ENCODE measurements at places on chromosomes 5 and 9. TPM values are rescaled to one million over a fixed set of nuclear protein-coding genes. Genes with fewer than 3 reads are reported as not detected.

LTC4S gene
- 22.6 TPM for total RNA-seq

NR5A1 gene
- total RNA-seq, result not detected

N4BP3 gene
- 5.2 TPM for total RNA-seq

ADAMTS19 gene
- total RNA-seq, result not detected

IL7R gene
- total RNA-seq, result 226 TPM

DNA sequence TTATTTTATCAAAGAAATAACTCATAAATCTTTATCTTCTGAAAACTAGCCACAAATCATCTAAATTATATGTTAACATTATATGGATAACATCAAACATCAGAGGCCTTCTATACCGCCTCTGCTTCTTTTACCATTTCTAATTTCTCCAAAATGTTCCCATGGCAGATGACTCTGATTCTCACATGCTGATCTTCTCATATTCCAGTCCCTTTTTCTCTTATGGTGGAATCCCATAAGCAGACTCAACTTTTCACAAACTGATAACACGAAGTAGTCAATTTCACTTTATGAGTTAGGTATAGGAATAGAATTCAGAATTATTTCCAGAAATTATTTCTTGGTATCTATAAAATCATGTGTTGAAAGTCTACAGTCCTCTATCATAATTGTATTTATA, 212.3 kb downstream of the ENC1 start:
- H3K27me3 ChIP-seq, result no peaks in the 10 kb centered on the region
- DNase-seq, result no peak
- no peak overlapping the region for H3K27ac ChIP-seq

- H3K36me3 ChIP-seq, result no peaks in the 10 kb centered on the region
- no peak overlapping the region for H3K4me3 ChIP-seq
- no peak for DNase-seq
- H3K27ac ChIP-seq, result no peak overlapping the region
- no peaks in the 10 kb centered on the region for H3K4me1 ChIP-seq
- H3K27me3 ChIP-seq, result peaks cover 4% of the 10 kb centered on the region
Observed at GRCh38 chr5:163586531-163586956, 81.1 kb downstream of the MAT2B start.

IL31RA gene
- total RNA-seq, result 0.14 TPM

GRCh38 chr5:81154725-81155124, 78.4 kb upstream of the CKMT2 start:
- no peak overlapping the region for H3K4me3 ChIP-seq
- H3K4me1 ChIP-seq, result no peaks in the 10 kb centered on the region
- no peaks in the 10 kb centered on the region for H3K36me3 ChIP-seq
- no peak for DNase-seq
- H3K27ac ChIP-seq, result no peak overlapping the region

DNA sequence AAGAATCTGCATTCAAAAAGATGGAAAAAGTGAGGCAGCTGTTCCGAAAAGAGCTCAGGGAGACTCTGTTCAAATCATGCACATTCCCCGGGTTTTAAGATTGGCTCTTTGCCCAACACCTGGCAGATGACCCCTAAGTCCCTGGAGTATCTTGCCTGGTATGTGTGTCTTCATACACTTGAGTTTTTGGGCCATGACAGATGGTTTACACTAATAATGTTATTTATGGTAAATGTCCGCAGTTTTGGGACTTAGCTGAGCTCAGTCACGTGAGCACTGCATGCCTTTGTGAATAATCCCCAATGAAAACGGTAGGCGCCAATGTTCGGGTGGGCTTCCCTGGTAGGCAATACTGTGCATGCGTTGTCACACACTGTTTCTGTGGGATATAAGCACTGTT, 316.1 kb downstream of the PRDM9 start:
- DNase-seq, result no peak
- H3K27ac ChIP-seq, result no peak overlapping the region
- no peaks in the 10 kb centered on the region for H3K27me3 ChIP-seq
- H3K4me1 ChIP-seq, result no peaks in the 10 kb centered on the region
- no peaks in the 10 kb centered on the region for H3K36me3 ChIP-seq

DNA sequence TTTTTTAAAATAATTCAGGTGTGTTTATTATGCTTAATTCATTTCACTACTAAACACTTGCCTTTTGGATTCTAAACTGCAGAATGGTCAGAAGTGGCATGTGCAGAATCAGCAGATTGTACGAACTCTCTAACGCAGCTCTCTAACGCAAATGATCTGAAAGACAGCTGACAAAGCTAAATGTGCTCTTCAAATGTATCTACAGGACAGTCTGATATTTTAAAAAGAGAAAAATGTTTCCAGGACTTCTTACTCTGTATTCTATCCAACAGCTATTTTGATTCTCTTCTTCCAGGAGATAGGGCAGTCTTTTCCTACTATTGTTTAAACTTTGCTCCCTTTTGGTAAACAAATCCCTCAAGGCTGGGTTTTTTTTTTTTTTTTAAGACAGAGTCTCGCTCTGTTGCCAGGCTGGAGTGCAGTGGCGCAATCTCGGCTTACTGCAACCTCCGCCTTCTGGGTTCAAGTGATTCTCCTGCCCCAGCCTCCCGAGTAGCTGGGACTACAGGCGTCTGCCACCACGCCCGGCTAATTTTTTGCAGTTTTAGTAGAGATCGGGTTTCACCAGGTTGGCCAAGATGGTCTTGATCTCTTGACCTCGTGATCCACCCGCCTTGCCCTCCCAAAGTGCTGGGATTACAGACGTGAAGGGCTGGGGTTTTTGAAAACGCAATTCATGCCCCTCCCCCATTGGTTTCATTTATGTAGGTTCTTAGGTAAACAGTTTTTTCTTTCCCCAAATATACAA, 1.2 kb downstream of the NMRK1 start:
- peak; percentile 74 for DNase-seq
- peak overlapping the region; percentile 99 for H3K27ac ChIP-seq
- peaks cover 58% of the 10 kb centered on the region for H3K4me1 ChIP-seq
- peaks cover 11% of the 10 kb centered on the region for H3K36me3 ChIP-seq
- peak overlapping the region; percentile 100 for H3K4me3 ChIP-seq

DNA sequence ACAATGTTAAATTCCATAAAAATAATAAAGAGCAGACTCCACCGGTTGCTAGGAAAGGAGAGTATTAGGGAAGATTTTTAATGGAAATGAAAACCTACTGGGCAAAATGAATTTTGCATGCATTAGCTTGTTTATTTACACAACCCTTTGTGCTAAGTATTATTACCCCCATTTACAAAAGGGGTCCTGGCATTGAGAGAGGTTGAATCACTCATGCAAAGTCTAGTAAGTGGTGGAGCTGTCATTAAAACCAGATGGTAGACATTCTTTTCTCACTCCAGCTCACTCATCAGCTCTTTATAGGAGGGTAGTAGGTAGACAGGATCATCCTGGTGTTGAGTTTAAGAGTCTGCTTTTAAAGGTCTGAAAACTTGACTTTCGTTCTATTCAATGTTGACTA, 395.1 kb downstream of the PLK2 start:
- no peaks in the 10 kb centered on the region for H3K27me3 ChIP-seq
- H3K4me1 ChIP-seq, result peaks cover 4% of the 10 kb centered on the region
- no peak for DNase-seq
- no peak overlapping the region for H3K4me3 ChIP-seq

GRCh38 chr9:86921151-86921923, 26.0 kb downstream of the GAS1 start:
- H3K27ac ChIP-seq, result no peak overlapping the region
- H3K36me3 ChIP-seq, result no peaks in the 10 kb centered on the region
- no peak overlapping the region for H3K4me3 ChIP-seq
- H3K27me3 ChIP-seq, result peaks cover 6% of the 10 kb centered on the region
- DNase-seq, result no peak
- no peaks in the 10 kb centered on the region for H3K4me1 ChIP-seq

- H3K36me3 ChIP-seq, result peaks cover 9% of the 10 kb centered on the region
- no peak overlapping the region for H3K4me3 ChIP-seq
- no peak for DNase-seq
- H3K4me1 ChIP-seq, result no peaks in the 10 kb centered on the region
Observed at GRCh38 chr9:96333958-96334357, 32.0 kb upstream of the HSD17B3 start.

DNA sequence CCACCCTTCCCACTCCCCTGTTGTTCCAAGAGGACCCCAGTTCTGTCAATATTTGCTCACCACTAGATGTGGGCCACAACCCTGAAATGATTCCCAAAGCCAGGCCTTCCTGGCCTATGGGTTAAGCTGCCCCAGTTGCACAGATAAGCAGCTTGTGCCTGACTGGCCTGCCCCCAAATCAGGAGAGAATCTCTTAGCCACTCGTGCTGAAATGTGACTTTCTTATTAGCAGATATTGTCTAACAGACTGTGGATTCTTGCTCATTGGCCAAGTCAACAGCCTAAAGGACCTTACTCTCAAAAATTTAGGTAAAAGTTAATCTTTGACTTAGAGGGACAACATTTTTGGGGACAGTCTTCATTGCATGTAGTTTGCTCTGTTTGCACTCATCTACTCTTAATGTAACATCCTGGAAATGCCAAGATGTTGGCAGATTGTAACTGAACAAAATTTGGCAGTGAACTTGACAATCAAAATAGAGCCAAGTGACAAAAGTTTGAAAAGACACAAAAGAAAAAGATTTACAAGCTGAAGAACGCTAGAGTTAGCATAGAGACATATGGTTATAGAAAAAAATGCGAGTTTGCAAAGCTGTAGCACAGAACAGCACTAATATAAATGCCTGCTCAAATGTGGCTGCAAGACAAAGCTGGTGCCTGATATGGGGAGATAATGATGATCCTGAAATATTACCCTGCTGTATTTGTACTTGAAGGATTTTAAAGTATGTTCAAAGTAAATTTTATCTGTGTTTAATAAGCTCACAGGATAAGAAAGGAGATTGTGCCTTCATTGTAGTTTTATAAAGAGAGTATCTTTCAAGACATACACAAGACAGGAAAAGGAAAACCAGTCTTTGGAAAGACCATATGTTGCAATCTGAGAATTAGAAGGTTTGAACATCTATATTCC, 29.0 kb upstream of the FSD1L start:
- no peak for DNase-seq
- H3K4me3 ChIP-seq, result no peak overlapping the region
- peaks cover 4% of the 10 kb centered on the region for H3K4me1 ChIP-seq
- no peak overlapping the region for H3K27ac ChIP-seq
- H3K36me3 ChIP-seq, result no peaks in the 10 kb centered on the region

DNA sequence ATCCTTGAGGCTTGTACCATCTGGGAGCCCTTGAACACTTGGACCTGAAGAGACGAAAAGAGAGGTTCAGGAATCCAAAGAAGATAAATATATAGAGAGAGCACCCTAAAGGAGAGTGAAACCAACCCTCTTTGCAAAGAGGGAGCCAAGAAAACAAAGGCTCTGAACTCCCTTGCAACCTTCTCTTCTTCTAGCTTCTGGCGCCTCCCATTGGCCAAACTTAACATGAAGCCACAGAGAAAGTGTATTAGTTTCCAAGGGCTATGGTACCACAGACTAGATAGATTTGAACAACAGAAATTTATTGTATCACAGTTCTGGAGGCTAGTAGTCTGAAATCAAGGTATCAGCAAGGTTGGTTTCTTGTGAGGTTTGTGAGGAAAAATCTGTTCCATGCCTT, 175.1 kb downstream of the HCN1 start:
- H3K27ac ChIP-seq, result no peak overlapping the region
- DNase-seq, result no peak
- H3K4me1 ChIP-seq, result no peaks in the 10 kb centered on the region
- H3K4me3 ChIP-seq, result no peak overlapping the region
- no peaks in the 10 kb centered on the region for H3K36me3 ChIP-seq

- no peak overlapping the region for H3K27ac ChIP-seq
- no peaks in the 10 kb centered on the region for H3K27me3 ChIP-seq
- no peaks in the 10 kb centered on the region for H3K36me3 ChIP-seq
- DNase-seq, result no peak
Observed at GRCh38 chr9:79383096-79383495, 188.7 kb upstream of the TLE4 start.

PRKAA1 gene
- 83.0 TPM for total RNA-seq

CD72 gene
- total RNA-seq, result 3.0 TPM

TLX3 gene
- total RNA-seq, result not detected

GNE gene
- 13.7 TPM for total RNA-seq

DNA sequence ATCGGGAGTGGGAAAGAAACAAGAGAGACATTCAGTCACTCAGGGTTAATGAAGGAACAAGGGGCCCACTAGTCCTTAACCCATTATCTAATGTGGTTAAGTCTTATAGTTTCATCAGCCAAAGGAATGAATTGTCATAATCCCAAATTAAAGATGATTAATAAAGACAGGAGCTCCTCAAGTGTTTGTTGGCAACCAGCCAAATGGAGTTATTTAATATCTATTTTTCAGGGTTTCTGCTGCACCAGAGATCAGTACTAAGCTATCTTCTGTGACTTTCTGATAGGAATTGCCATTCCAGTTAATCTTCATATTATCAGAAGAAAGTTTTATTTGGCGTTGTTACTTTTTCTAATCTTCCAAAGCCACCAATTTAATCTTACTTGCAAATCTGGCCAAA, 34.0 kb upstream of the FCHO2 start:
- H3K4me1 ChIP-seq, result peaks cover 13% of the 10 kb centered on the region
- H3K27ac ChIP-seq, result no peak overlapping the region
- DNase-seq, result no peak
- H3K36me3 ChIP-seq, result no peaks in the 10 kb centered on the region

GRCh38 chr5:32523625-32524024, 61.7 kb upstream of the SUB1 start:
- no peaks in the 10 kb centered on the region for H3K27me3 ChIP-seq
- no peak overlapping the region for H3K4me3 ChIP-seq
- DNase-seq, result no peak
- H3K36me3 ChIP-seq, result no peaks in the 10 kb centered on the region
- no peak overlapping the region for H3K27ac ChIP-seq

TXN gene
- 178 TPM for total RNA-seq

DNA sequence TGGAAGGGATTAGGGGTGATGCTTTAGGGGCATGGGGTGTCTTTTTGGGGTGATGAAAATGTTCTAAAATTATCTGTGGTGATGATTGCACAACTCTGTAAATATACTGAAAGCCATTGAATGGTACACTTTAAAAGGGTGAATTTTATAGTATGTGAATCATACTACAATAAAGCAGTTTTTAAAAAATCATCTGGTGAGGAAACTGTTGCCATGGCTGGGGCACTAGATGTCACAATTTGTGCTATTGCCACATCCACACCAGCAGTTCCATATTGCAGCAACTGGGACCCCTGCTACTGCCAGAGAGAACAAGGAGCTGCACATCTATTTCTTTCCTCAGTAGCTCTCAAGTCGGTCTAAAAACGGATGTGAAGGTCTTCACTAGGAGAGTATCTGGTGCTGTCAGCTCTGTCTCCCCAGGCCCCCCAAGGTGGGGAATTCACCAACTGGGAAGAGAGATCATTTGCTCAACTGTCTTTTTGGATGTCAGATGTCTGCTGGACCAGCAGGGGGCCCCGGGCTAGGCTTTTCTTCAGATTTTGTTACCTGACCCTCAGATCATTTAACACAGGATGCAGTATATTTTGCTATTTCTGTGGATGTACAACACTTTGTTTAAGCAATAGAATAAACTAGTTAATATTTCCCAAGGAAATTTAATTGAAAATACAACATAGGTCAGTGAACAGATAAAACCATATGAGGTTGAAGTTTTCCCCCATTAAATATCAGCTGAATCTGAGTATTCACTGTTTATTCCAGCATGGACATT, 13.2 kb downstream of the CMYA5 start:
- no peaks in the 10 kb centered on the region for H3K27me3 ChIP-seq
- H3K4me1 ChIP-seq, result no peaks in the 10 kb centered on the region
- H3K4me3 ChIP-seq, result no peak overlapping the region
- H3K27ac ChIP-seq, result no peak overlapping the region
- no peak for DNase-seq

- H3K36me3 ChIP-seq, result no peaks in the 10 kb centered on the region
- no peaks in the 10 kb centered on the region for H3K27me3 ChIP-seq
- H3K4me1 ChIP-seq, result no peaks in the 10 kb centered on the region
- no peak overlapping the region for H3K27ac ChIP-seq
- H3K4me3 ChIP-seq, result no peak overlapping the region
- no peak for DNase-seq
Observed at GRCh38 chr9:9747787-9748186, 865.0 kb downstream of the PTPRD start.

CDKN2B-AS1 gene
- 2.3 TPM for total RNA-seq
